Glomerular endothelial cell (primary cell): ENCODE measurements at places on chromosomes 16 and 17. TPM values are rescaled to one million over a fixed set of nuclear protein-coding genes. Genes with fewer than 3 reads are reported as not detected.

Gene SCARF1
- total RNA-seq: 131 and 202 TPM in 2 replicates

Gene MT1A
- 16.4 TPM in 1 of 2 replicates, not detected in the other for total RNA-seq

Gene UTS2R
- total RNA-seq: not detected in 2 replicates

Gene TMC5
- total RNA-seq: not detected in 2 replicates

Gene TMEM106A
- total RNA-seq: 4.7 and 8.4 TPM in 2 replicates

Gene VTN
- total RNA-seq: 0.05 TPM in 1 of 2 replicates, not detected in the other

Gene EVI2B
- total RNA-seq: 1.2 and 1.6 TPM in 2 replicates

Gene SOX9
- 6.9 TPM in 2 replicates for total RNA-seq

Gene PRKCA
- 18.4 and 19.9 TPM in 2 replicates for total RNA-seq

Gene OTOA
- 0.06 TPM in 1 of 2 replicates, not detected in the other for total RNA-seq

Gene MEIOC
- total RNA-seq: 0.35 TPM in 1 of 2 replicates, not detected in the other

Gene SLC38A8
- total RNA-seq: not detected in 2 replicates

Gene CA7
- total RNA-seq: not detected in 2 replicates

Gene LPCAT2
- total RNA-seq: 15.6 and 28.5 TPM in 2 replicates

Gene MSRB1
- 12.8 and 18.4 TPM in 2 replicates for total RNA-seq

Gene SPN
- total RNA-seq: not detected in 2 replicates

Gene MEIOB
- total RNA-seq: 0.10 and 0.88 TPM in 2 replicates

Gene SPNS2
- 69.1 and 92.0 TPM in 2 replicates for total RNA-seq

Gene NACA2
- total RNA-seq: not detected in 2 replicates

Gene TNS4
- not detected in 2 replicates for total RNA-seq

Gene ALG1
- 26.4 and 27.7 TPM in 2 replicates for total RNA-seq

Gene STH
- total RNA-seq: not detected in 2 replicates

Gene CLEC18B
- 0.58 TPM in 1 of 2 replicates, not detected in the other for total RNA-seq

Gene VMP1
- 144 and 218 TPM in 2 replicates for total RNA-seq

Gene CHRNB1
- total RNA-seq: 5.7 and 9.6 TPM in 2 replicates

Gene DCXR
- 61.0 and 67.6 TPM in 2 replicates for total RNA-seq

Gene IGSF6
- total RNA-seq: not detected in 2 replicates

Gene NAGLU
- 88.8 and 103 TPM in 2 replicates for total RNA-seq

Gene USP6
- not detected in 2 replicates for total RNA-seq

Gene P2RX1
- total RNA-seq: not detected in 2 replicates

Gene SAMD14
- 9.6 and 24.9 TPM in 2 replicates for total RNA-seq

Gene HOXB3
- total RNA-seq: 17.7 and 48.0 TPM in 2 replicates

Gene NUTF2
- total RNA-seq: 253 and 269 TPM in 2 replicates

Gene ST6GALNAC1
- total RNA-seq: not detected in 2 replicates

Gene WFIKKN1
- 0.06 TPM in 1 of 2 replicates, not detected in the other for total RNA-seq

Gene PARD6A
- total RNA-seq: 0.82 and 1.9 TPM in 2 replicates

Gene PYY
- total RNA-seq: 0.64 TPM in 1 of 2 replicates, not detected in the other

Gene CIITA
- 0.19 and 0.93 TPM in 2 replicates for total RNA-seq

Gene CRYM
- total RNA-seq: 0.12 and 8.1 TPM in 2 replicates

Gene SERPINF2
- 1.6 TPM in 1 of 2 replicates, not detected in the other for total RNA-seq

Gene KRT27
- not detected in 2 replicates for total RNA-seq

Gene C17orf107
- 0.88 and 1.6 TPM in 2 replicates for total RNA-seq

Gene SMIM36
- not detected in 2 replicates for total RNA-seq

Gene EME1
- total RNA-seq: 2.7 and 3.9 TPM in 2 replicates

Gene SLC16A6
- total RNA-seq: 1.2 and 2.8 TPM in 2 replicates

Gene KCNH6
- not detected in 2 replicates for total RNA-seq

Gene FADS6
- not detected in 2 replicates for total RNA-seq

Gene CD300H
- total RNA-seq: not detected in 2 replicates
